ENCODE measurements at places on chromosomes 11 and 22.

- peak; percentile 86 for DNase-seq
Observed at GRCh38 chr11:35138943-35139721, at the start of gene CD44. Gene CD44, plus strand, starts transcription at chr11:35139171. Its CDS starts 133 bp downstream, at chr11:35139304.

DNA sequence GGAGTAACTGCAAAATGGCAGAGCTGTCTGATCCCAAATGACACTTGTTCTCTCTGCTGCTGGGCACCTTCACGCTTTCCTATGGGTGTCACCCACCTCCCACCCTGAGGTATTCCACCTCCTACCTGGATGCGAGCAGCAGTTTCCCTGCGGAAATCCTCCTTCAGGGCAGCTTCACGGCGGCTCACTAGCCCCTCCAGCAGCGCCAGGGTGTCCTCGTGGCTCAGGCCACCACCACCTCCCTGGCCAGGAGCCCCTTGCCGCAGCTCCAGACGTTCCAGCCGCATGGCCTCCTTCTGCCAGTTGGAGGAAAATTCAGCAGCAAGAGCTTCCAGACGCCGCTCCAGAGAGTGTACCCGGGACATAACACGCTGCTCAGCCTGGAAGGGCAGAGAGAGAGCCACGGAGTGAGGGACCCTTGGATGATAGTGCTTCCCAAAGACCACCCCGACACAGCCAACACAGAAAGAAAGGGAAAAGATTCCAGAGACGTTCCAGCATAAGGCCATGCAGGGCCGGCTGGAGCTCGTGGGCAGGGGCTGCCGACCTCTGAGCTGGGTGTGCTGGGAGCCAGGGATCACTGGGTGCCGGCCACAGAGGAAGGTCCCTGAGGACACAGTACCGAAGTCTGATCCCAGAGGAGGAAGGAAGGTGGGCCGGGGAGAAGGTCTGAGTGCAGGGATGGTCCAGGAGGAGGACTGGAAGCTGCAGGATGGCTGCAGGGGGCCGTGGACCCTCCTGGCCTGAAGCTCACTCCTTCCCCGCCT lies 13.4 kb downstream of the SUN2 start:
- DNase-seq = no peak

DNA sequence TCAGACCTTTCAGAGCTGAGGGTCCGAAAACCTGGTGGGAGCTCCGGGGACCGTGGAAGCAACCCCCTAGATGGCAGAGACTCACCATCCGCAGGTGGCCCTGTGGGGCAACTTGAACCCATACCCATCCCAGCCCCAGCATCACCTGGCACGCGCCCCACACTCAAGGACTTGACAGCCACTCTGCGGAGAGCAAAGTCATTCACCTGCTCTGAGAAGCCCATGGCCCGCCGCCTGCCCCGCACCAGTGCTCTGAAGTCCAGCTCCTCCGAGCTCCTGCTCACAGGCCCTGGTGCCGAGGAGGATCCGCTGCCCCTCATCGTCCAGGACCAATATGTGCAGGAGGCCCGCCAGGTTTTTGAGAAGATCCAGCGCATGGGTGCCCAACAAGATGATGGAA lies 2.0 kb downstream of the ARHGEF17 start:
- no peak for DNase-seq

DNA sequence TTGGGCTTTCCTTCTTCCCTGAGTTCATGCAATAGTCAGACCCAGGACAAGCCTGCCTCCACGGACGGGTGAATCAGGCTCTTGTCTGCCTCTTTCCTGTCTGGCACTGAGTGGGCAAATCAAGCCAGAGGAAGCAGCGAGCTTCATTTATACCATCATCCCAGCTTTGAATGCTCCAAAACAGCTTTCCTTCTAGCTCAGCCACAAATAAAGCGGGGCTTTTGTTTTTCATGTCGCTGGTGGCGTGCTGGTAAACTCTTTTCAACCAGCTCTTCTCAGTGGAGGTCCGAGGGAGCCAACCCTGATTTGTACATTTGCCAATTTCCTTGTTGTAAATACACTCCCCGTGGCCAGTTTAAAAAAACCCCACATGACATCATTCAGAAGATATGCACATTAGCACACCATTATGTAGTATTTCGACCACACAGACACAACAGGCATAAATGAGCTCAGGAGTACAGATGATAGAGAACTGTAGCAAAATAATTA lies 8.6 kb downstream of the C11orf91 start:
- DNase-seq = no peak

DNA sequence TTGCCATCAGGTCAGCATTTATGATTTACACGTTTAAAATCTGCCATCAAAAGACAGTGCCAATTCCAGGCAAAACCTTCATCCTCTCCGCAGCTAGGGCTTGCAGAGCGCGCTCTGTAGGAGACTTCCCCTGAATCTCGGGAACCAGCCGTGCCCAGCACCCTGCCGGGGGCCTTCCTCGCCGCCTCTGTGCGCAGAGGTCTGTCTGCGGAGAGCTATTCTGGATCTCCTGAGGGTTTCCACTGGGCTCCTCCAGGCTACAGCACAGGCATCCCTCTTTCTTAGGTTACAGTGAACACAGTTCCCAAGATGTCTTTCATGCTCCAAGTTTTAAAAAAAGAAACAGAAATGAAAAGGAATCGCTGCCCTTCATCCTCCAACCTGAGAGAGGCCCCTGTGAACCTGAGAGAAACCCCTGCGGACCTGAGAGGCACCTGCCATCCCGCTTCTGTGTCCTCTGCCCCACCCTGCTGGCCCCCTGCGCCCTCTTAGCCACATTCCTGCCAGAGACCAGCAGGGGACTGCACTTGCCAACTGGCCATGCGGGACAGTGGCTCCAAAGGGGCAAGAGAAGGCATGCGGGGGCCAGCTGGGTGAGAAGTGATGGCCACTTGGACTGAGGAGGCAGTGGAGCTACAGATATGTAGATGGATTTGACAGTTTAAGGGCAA lies 16.1 kb downstream of the TP53AIP1 start:
- DNase-seq = no peak

DNA sequence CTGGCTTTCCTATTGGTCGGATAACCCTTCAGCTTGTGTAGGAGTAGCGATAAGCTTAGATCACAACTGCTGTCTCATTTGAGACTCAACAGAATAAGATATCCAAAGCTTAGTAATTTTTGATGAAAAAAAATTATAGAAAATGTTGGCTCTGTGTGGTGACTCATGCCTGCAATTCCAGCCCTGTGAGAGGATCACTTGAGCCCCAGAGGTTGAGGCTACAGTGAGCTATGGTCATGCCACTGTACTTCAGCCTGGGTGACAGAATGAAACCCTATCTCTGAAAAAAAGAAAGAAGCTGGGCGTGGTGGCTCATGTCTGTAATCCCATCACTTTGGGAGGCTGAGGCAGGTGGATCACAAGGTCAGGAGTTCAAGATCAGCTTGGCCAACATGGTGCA lies 55.6 kb upstream of the RRM1 start:
- no peak for DNase-seq

- no peak for DNase-seq
Observed at GRCh38 chr22:44039566-44040171, 15.6 kb downstream of the PARVB start.

DNA sequence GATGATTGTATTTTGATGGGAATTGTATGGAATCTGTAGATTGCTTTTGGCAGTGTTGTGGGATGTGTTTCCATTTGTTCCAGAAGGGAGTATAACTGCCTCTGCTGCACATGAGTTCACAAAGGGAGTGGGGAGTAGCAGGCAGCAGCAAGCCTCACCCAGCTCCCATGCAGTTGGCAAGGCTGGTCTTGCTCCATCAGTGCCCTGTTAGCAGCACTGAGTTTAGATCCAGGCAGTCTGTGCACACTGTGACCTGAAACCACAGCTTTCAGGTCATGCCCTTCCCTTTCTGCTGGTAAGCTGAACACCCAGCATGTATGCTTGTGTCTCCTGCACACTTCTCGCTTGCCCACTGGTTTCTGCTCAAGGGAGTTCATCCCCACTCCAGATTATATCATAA lies 3.7 kb upstream of the NUCB2 start:
- DNase-seq = no peak

DNA sequence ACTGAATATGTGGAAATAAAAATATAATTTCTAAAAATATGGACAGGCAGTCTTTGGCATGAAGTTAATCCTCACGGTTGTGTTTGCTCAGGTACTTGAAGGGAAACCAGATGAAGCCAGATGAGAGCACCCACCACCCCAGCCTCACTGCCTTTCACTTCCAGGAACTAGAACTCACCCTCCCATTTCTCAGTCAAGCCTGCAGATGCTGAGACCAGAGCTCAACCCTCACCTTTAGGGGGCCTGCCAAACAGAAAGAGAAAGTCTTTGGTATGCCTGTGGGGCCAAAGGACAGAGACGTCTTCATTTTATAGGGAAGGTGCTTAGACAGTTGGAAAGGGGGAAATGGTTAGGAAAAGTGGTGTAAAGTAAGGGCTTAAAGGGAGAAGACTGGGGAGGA lies 252.8 kb upstream of the PLET1 start:
- no peak for DNase-seq

DNA sequence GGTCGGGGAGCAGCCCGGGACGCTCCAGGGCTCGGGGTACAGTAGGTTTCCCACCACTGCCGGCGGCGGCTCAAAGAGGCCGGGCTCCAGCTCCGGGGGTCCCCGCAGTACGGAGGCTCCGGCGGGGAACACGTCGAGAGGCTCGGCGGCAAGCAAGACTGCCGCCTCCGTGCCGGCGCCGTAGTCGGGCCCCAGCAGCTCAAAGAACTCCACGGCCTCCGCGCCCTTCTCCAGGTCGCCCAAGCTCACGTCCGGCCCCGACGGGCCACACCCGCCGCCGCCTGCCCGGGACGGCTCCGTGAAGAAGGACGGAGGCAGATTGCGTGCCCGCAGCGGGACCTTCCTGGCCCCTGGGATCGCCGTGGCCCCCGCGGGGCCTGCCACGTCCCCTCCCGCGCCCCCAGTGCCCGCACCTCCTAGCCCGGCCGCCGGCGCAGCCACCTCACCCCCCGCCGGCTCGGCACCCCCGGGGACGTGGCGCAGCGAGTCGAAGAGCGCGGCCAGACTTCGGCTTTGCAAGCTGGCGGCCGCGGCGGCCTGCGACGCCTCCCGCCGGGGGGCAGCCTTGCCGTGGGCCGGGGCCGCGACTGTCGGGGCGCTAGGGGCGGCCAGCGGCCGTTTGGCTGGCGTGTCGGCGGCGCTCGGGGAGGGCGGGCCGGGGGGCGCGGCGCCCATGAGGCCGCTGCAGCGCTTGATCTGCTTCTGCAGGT lies 775 bp downstream of the FAM181B start:
- no peak for DNase-seq

DNA sequence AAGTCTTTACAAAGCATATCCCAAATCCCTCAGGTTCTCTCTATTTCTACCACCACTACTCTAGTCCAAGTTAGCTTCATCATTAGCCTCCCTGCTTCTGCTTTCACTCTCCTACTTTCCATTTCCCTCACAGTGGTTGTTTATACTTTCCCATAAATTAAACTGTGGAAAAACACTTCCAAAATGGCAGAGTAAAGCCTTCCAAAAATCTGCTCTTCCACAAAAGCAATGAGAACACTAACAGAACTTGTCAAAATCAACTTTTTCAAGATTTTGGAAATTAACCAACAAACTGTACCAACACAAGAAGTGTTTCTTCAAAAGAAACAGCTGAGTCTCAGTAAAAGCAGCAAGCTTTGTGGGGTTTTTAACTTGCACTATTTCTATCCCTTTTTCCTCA lies 71.8 kb downstream of the TTC28 start:
- DNase-seq = no peak

DNA sequence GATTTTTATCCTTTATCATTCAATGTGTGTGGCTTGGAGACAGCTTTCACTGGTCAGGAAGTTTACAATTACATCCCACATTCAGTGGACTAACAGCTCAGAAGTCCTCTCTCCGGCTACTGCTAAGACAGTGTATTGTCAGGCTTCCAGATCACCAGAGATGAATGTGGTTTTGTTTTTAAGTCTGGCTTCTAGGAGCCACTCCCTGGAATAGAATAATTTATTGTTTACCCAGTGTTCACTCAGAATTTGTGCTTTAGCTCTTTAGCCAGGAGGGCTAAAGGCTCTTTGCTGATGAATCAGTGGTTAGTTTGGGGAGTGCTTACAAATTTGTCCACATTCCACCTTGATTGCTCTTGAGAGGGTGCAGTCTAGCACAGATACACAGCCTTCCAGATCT lies 26.5 kb downstream of the TRIM77 start:
- no peak for DNase-seq

- DNase-seq = no peak
Observed at GRCh38 chr22:43829904-43830851, 18.1 kb upstream of the EFCAB6 start.

DNA sequence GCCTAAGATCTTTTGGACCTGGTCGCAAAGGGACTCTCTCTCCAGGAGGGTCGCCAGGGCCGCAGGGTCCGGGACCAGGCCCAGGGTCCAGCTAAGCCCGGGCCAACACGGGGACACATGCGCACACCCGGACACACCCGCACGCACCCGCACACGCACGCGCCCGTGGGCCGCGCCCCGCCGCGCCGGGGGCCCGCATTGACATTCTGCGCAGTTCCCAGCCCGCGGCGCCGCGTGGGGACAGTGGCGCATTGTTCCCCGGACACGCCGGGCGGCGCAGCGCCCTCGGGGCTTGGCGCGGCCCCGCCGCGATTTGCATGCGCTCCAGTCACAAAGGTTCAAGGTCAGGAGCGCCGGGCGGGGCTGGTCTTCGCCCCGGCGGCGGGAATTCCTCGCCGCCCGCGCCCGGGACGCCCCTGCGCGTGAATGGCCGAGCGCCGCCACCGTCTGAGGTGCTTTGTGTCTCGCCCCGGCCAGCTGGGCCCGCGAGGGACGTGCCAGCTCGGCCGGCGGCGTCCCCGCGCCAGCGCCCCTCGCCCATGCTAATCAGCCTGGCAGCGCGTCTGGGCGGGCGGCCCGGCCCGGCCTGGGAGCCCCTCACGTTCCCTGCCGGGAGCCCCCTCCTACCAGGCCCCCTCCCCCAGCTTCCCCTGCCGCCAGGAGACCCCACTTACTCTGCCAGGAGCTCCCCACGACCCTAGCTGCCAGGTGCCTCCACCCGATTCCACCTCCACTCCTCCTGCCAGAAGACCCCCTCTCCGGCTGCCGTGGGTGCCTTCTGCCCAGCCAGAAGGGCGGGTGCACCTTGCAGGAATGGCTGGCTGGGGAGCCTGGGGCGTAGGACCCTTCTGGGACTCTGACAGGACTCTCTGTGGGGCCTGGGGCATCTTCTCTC lies 50.5 kb upstream of the WNT7B start:
- no peak for DNase-seq

DNA sequence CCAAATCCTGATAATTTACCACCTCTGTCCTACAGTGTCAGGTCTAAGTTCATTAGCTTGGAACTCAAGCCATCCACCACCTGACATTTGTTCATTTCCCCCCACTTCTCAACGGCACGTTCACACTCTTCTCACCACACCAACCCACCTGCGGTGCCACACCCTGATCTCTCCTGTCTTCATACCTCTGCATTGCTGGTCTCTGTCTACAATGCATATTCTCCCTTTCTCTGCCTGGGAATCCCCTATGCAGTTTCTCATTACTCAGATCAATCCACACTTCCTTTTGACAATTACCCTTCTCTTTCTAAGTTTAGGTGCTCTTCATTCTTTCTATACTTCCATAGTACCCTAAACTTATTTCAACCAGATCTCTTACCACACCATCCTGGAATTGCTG lies 20.4 kb upstream of the EMSY start:
- DNase-seq = no peak

GRCh38 chr11:129374993-129375750 lies 476 bp upstream of the BARX2 start:
- DNase-seq = no peak

- no peak for DNase-seq
Observed at GRCh38 chr11:32164836-32165235, 74.0 kb downstream of the RCN1 start.

- no peak for DNase-seq
Observed at GRCh38 chr22:43540529-43540923, 128.7 kb downstream of the MPPED1 start.

GRCh38 chr11:126194121-126194543 lies 17.3 kb downstream of the RPUSD4 start:
- DNase-seq = peak; percentile 16

- DNase-seq = no peak
Observed at GRCh38 chr11:76415073-76415472, 29.7 kb upstream of the EMSY start.

Measured in CD4-positive, alpha-beta T cell treated with Interleukin-6 at 100 ng/mL for 8 hours (primary cell).